Myocyte (in vitro differentiated cells): ENCODE measurements at places on chromosomes 7 and 10. TPM values are rescaled to one million over a fixed set of nuclear protein-coding genes. Genes with fewer than 3 reads are reported as not detected.

Gene ANKRD26
- 9.6 and 9.7 TPM in 2 replicates for total RNA-seq

Gene GIMAP5
- not detected in 2 replicates for total RNA-seq

Gene CTAGE4
- not detected in 2 replicates for total RNA-seq

Gene CYP26A1
- total RNA-seq = not detected in 2 replicates

Gene TMEM229A
- not detected in 2 replicates for total RNA-seq

Gene STEAP1
- total RNA-seq = 12.5 and 14.4 TPM in 2 replicates

Gene PARD3
- total RNA-seq = 61.4 and 68.5 TPM in 2 replicates

Gene CTAGE8
- not detected in 2 replicates for total RNA-seq

Gene TUBB8
- not detected in 2 replicates for total RNA-seq

Gene PHKG1
- 35.2 and 57.5 TPM in 2 replicates for total RNA-seq

Gene GIMAP2
- 2.1 and 2.2 TPM in 2 replicates for total RNA-seq

Gene GNGT1
- 1.3 TPM in 1 of 2 replicates, not detected in the other for total RNA-seq

GRCh38 chr7:134016223-134016941, 110.8 kb upstream of the LRGUK start:
- DNase-seq = peak; percentile 56

- no peak for DNase-seq
Observed at GRCh38 chr7:147659036-147659995, 931.2 kb upstream of the C7orf33 start.

DNA sequence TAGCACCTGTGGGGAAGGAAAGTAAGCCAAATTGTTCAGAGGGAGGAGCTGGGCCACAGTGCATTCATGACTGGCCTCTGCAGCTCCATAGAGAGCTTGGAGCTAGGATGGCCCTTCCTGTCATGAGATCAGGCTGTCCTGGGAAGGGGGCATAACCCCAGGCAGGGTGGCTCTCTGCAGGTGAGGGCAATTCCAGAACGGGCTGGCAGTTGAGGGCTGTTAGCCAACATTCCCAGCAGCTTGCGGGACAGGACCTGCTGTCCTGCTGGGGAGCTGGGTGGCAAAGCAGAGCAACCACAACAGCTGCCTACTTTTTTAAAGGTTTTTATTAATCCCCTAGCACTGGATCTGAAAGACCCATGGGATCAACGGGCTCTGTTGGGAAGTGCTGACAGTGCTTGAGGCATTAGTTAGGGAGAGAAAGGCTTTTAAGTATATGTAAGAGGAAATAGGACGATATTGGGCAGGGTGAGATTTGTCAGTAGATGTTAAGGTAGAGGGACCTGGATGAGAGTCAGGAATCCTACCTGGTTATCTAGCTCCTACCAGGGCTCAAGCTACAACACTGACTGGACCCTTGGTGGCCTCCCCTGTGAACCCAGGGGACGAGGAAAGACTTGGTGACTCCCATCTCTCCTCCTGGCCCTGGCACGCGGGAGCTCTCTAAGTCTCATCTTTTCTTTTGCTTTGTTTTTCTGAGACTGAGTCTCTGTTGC, 77.8 kb downstream of the NAMPT start:
- DNase-seq = peak; percentile 90

GRCh38 chr7:5421714-5422395, 1.8 kb downstream of the TNRC18 start:
- peak; percentile 85 for DNase-seq

DNA sequence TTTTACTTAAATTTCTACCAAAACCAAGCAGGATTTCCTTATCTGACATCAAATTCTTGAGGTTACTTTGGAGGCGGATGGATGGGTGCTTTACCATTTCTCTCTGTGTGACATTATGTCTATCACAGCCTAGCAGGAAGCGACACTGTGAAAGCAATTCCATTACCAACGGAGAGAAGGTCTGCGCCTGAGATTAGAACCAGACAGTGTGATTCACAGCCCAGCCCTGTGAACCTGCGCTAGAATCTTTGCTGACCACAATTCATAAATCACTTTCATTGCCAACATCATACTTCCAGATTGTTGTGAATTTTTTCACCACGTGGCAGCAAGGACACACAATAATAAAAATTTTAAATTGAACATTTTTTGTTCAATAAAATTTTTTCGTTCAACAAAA, 126.5 kb downstream of the CUBN start:
- DNase-seq = peak; percentile 84

GRCh38 chr7:108605559-108606201, 36.0 kb downstream of the DNAJB9 start:
- no peak for DNase-seq

- no peak for DNase-seq
Observed at GRCh38 chr7:94414980-94415379, 20.3 kb downstream of the COL1A2 start.

GRCh38 chr10:119292968-119293760, 85.8 kb downstream of the GRK5 start:
- no peak for DNase-seq

GRCh38 chr10:96789571-96790108, 42.5 kb upstream of the LCOR start:
- DNase-seq = peak; percentile 49

- no peak for DNase-seq
Observed at GRCh38 chr10:43712821-43713584, 64.3 kb upstream of the ZNF32 start.

DNA sequence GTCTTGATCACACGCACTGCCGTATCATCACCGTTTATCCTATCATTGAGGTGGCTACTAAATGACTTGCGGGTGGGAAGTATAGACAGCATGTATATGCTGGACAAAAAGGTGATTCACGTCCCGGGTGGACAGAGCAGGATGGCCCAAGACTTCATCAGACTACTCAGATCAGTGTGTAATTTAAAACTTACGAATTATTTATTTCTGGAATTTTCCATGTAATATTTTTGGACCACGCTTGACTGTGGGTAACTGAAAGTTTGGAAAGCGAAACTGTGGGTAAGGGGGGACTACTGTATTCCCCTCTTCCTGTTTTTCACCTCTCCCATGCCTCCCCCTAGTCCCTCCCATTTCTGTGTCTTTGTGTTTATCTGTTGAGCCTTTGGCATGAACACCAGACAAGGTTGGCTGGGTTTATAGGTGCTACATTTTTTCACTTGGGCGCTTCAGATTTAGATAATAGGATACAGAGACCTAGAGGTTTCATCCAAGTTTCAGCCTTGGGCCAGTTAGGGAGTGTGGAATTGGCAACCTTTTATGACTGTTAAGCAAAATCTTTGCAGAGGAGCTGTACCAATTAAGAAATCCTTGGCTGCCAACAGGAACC, 55.8 kb downstream of the RBM20 start:
- no peak for DNase-seq

- DNase-seq = no peak
Observed at GRCh38 chr10:71462062-71462935, 65.6 kb downstream of the CDH23 start.

GRCh38 chr7:68936471-68937035, 661.7 kb upstream of the AUTS2 start:
- no peak for DNase-seq

DNA sequence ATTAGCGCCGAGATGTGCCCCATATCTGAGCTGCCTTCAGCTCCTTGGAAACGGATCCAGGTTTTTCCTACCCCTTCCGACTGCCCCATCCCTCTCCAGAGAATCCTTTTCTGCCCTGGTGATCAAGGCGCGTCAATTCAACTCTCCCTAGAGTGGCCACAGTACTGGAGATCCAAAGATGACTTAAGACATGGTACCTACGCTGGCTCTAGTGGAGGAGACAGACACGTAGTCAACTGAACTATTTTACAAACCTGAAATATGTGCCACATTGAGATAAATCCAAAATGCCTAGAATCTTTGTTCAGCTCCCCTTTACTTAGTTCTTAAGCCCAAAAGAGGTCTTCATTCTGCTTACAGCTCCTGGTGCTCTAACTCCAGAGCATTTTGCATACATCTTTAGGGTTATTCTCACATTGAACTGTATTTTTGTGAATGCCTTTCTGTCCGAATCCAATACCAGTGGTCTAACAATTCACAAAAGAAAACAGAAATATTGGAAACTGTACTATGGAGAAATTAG, 444 bp upstream of the TNPO3 start:
- DNase-seq = no peak

- DNase-seq = no peak
Observed at GRCh38 chr10:43885252-43885651, 236.6 kb upstream of the ZNF32 start.

DNA sequence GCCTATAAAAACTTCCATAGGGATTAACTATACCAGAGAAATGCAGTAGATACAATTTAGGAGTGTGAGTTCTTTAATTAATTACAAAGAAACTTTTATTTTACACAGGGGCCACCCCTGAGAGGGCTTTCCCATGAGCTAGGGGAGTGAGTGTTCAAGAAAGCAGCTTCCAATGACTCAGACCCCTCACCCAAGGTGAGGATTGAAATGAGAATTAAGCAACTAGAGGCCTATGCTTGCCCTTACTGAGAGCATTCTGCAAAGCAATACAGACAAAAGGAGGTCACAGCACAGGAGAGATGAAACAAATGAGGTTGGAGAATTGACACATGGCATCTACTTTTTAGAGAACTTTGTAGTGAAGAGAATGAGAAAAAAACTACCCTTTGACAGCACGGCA, 301.8 kb downstream of the WDR11 start:
- no peak for DNase-seq
